ENCODE measurements at places on chromosomes 2 and 18.

DNA sequence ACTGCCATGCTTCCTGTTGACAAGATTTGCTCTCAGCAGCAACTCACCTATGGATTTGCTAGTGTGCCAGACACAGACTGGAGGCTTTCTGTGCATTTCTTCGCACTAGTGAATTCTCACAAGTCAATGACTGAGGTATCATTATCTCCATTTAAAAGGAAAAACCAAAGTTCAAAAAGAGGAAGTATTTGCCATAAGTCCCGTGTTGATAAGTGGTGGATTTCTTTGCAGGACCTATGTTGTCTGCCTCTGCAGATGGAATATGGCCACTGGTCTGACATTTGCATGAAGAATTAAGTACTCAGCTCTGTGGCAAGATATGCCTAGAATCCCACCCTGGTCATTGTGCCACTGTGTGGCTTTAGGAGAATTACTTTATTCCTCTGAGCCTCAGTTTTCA, 299.6 kb downstream of the PAX3 start:
- DNase-seq, result no peak

GRCh38 chr18:62452280-62452831, 70.5 kb upstream of the ZCCHC2 start:
- peak; percentile 58 for DNase-seq

DNA sequence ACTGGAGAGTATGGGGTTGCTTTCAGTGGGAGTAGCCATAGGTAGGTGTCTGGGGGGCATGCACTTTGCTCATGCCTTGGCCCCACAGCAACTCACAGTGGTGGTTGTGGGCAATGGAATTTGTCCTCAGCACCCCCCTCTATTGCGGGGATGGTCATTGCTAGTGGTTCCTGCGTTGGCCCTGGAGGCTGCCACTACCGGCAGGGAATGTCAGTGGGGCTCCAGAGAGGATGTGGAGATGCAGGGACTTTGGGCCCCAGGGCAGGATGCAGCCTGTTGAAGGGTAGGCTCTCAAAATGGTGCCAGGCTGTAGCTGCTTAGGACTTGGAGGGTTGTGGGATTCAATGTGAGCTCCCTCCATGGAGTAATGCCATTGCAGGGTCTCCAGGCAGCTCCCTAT, 125.0 kb downstream of the XRCC5 start:
- DNase-seq, result no peak

GRCh38 chr2:157900684-157901083, 24.6 kb upstream of the ACVR1 start:
- DNase-seq, result no peak

DNA sequence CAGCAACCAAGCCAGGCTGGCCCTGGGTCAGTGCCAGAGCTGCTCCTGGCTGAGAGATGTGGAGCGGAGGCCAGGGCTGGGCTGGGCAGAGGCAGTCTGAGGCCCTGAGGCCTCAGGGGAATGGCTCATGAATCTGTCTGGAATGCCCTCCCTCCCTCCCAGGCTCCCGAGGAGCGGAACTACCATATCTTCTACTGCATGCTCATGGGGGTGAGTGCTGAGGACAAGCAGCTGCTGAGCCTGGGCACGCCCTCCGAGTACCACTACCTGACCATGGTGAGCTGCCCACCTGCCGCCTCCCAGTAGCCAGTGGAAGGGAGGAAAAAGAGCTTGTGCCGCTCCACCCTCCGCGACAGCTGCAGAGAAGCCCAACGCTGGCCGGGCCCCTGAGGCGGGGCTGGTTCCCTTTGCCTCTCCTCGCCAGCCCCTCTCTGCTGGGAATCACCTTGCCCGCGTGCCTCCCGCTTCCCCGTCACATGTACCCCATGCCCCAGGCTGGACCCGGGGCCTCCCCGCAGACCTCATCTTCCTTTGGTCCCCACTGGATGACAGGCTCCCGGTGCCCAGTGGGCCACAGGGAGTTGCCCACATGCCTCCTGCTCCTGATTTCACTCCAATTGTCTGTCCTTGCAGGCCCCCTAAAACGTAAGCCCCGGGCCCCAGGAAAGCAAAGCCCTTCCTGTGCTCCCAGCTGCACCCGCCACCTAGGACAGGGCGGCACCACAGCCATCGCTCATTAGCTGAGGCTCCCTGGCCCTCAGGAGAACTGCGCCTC, 41.1 kb downstream of the MYO7B start:
- DNase-seq, result no peak

GRCh38 chr18:24381126-24381525, 16.5 kb downstream of the OSBPL1A start:
- DNase-seq, result no peak

- DNase-seq, result no peak
Observed at GRCh38 chr2:20050646-20051531, 539 bp downstream of the LAPTM4A start.

DNA sequence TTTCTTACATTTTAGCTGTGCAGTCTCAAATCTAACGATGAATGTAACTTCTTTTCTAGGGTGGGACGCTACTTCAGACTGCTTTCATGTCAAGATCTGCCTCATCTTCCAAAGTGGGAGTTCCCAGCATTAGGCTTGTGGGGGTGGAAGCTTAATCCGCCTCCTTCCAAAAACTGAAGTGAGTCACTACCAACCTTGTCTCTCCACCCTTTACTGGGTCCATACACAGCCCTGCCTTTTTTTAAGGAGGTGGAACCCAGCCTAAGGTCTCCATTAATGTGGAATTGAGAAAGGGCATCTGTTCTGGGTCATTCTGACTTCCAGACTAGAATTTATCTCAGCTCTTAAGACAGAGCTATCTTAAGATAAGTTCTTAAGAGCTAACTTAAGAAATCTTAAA, 42.0 kb upstream of the NFE2L2 start:
- DNase-seq, result no peak

DNA sequence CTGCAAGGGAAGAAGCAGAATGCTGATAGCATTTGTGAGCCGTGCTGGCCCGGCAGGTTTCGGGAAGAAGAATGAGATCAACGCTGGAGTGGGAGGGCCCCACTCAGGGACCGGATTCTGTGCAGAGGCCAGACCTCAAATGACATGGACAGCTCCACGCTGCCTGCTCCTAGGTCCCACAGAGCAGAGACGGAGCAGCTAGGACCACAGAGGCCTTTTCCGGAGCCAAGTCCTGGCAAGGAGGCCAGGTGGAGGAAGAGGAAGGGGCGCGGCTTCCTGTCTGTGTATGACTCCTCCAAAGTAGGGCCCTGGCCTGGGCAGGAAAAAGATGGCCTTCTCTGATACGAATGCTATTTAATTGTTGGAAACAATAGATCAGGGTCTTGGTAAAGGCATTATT, 139.9 kb downstream of the LRRC30 start:
- DNase-seq, result no peak

GRCh38 chr2:58194458-58194857, 46.7 kb downstream of the FANCL start:
- DNase-seq, result no peak

GRCh38 chr2:205656941-205657340, 25.4 kb upstream of the NRP2 start:
- no peak for DNase-seq

- no peak for DNase-seq
Observed at GRCh38 chr2:171726847-171727450, 39.7 kb downstream of the DYNC1I2 start.

DNA sequence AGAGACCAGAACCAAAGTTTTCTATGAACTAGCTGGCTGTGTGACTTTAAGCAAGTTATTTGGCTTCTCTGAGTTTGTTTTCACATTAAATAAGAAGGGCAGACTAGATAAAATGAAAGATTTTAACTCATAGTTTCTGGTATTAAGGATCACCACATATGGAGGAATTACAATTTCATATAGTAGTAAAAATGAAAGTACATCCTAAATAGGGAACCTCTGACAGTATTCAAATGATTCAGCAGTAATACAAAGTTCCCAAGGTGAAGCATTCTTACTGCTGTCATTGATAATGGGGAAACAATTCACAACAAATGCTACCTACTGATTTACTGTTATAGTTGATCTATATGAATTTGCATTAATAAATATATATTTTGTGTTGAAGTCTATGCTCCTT, 170.3 kb upstream of the VRK2 start:
- no peak for DNase-seq

DNA sequence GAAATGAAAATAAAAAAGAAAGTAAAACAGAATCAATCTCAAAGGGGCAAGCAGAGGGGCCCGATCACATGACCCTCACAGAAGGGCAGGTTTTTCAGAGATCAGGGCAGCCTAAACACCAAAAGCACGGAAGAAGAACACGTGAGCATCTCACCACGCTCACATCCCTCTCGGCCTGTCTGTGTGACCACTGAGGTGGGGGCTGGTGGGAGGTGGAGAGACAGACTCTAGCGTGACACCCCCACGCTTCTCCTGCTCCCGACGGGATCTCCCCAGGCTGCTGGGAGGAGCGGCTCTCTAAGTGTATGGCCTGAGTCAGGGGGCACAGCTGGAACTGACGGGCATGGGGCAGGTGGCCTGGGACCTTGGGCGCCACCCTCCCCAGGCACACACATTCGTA, 23.5 kb upstream of the MTERF4 start:
- no peak for DNase-seq

DNA sequence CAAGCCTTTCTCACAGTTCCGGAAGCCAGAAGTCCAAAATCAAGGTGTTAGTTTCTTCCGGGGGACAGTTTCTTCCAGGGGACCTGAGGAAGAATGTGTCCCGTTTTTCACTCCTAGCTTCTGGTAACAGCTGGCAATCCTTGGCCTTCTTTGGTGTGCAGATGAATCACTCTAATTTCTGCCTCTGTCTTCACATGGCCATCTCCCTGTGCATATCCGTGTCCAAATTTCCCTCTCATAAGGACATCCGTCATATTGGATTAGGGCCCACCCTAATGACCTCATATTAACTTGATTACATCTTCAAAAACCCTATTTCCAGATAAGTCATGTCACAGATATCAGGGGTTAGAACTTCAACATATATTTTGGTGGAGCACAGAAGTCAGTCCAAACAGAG, 141.4 kb downstream of the ZEB2 start:
- DNase-seq, result no peak

GRCh38 chr2:58856100-58856499, 615.0 kb upstream of the FANCL start:
- no peak for DNase-seq

Data from epithelial cell of proximal tubule (primary cell).